ENCODE measurements at places on chromosomes 6 and 20. TPM values are rescaled to one million over a fixed set of nuclear protein-coding genes. Genes with fewer than 3 reads are reported as not detected.

Gene CDSN
- total RNA-seq = not detected

Gene MLIP
- not detected for total RNA-seq

Gene PTK6
- total RNA-seq = 2.3 TPM

Gene LY6G6D
- total RNA-seq = not detected

Gene CCN6
- total RNA-seq = not detected

Gene KIAA1586
- total RNA-seq = 12.6 TPM

Gene ADGB
- not detected for total RNA-seq

- DNase-seq = no peak
- H3K4me3 ChIP-seq = no peak overlapping the region
- no peaks in the 10 kb centered on the region for H3K27me3 ChIP-seq
- no peak overlapping the region for H3K27ac ChIP-seq
- no peaks in the 10 kb centered on the region for H3K36me3 ChIP-seq
- H3K4me1 ChIP-seq = no peaks in the 10 kb centered on the region
Measured at GRCh38 chr6:56079751-56080540, 167.4 kb downstream of the COL21A1 start.

DNA sequence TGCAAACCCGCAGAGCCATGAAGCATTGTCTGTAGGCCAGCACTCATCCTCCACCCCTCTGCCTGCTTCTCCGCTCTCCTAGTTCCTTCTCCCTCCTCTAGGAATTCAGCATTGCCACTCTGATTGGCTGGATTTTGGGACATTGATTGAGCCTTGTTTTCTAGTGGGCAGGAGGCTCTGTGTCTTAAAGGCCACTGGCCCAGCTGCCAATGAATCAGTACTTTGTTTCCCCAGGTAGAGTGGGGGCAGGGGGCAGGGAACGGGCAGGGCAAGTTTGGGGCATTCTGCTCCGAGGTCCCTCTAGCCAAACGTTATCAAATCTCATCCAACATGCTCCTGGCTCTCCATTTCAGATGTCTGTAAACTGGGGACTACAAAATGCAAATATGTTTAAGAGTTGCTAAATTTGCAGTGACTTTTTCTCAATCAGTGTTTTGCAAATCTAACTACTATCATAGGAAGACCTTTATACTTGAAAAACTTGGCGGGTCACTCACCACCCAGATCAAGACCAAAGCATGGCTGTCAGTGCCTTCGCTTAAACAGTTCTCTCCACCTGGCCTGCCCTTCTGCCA is 10.4 kb upstream of the BPI start:
- DNase-seq = no peak
- H3K27me3 ChIP-seq = peaks cover 10% of the 10 kb centered on the region
- H3K27ac ChIP-seq = no peak overlapping the region
- no peak overlapping the region for H3K4me3 ChIP-seq
- no peaks in the 10 kb centered on the region for H3K36me3 ChIP-seq

- H3K36me3 ChIP-seq = peaks cover 4% of the 10 kb centered on the region
- no peak overlapping the region for H3K4me3 ChIP-seq
- H3K27ac ChIP-seq = no peak overlapping the region
- peaks cover 2% of the 10 kb centered on the region for H3K27me3 ChIP-seq
- peaks cover 33% of the 10 kb centered on the region for H3K4me1 ChIP-seq
Measured at GRCh38 chr20:59125836-59126235, 37.8 kb upstream of the ZNF831 start.

GRCh38 chr6:139841794-139842215 is 467.4 kb upstream of the CITED2 start:
- no peaks in the 10 kb centered on the region for H3K27me3 ChIP-seq
- DNase-seq = no peak
- H3K4me1 ChIP-seq = no peaks in the 10 kb centered on the region

DNA sequence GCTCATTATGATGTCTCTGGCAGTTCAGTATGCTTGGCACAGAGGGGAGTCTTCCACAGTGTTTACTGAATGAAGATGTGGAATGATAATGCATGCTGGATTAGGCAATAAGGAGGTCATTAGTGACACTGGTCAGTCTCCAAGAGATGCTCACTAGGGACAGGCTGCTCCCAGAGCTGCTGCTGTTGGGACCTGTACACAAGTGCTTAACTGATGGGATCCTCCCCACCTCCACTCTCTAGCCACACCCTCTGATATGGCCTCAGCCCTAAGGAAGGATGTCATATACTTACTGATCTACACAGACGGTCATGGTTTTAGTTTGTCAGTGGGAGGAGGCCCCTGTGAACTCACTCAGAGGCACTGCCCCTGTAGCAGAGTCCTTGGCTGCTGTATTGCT is 73.4 kb downstream of the MYB start:
- peaks cover 2% of the 10 kb centered on the region for H3K4me1 ChIP-seq
- H3K27ac ChIP-seq = no peak overlapping the region
- H3K27me3 ChIP-seq = no peaks in the 10 kb centered on the region
- H3K4me3 ChIP-seq = no peak overlapping the region

DNA sequence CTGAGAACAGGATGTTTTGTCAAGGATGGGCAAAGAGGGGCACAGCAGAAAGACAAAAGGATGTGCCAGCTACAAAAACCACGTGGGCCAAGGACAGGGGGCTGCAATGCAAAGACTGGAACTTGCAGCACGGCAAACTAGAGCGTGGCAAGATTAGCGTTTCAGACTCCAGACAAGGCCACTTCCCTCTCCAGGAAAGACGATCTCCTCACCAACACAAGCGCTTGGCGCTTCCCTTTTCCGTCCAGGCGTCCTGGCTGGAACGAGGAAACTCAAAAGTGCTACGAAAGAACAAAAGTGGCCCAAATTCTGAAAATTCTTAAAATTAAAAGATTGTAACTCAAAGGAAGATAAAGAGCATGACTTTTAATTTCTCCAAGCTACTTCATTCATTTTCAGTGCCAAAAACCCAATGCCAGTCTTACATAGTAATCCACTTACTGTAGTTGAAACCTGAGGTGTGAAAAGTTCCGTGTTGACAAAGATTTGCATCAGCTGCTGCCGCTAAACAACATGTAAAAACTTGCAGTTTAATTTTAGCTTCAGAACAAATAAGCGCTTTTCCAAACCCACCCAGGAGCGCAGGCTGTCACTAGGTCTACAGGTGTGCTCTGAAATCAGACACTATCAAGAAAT is 207.1 kb upstream of the RREB1 start:
- no peak overlapping the region for H3K4me3 ChIP-seq
- no peak for DNase-seq
- peaks cover 31% of the 10 kb centered on the region for H3K27me3 ChIP-seq

DNA sequence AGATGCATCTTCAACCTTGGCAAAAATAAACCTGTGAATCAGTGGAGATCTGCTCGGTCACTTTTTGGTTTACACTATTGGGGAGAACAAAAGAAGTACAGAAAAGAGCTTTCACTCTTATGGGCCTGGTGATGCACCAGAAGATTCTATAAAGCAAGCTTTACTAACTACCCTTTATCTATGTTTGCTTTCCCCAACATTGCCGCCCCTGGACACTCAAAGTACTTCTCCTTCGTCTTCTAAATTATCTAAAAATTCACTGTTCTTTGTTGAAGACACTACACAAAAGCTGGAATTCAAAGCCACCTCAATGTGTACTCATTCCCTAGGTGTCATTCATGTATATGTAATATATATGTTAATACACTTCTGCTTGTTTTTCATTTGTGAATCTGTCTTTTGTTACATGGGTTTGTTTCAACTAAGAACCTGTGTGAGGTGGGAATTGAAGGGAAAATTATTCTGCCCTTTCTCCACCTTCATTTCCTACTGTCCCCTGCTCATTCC is 97.9 kb upstream of the BTN3A2 start:
- H3K4me3 ChIP-seq = no peak overlapping the region
- H3K4me1 ChIP-seq = peaks cover 26% of the 10 kb centered on the region

- DNase-seq = no peak
- no peak overlapping the region for H3K4me3 ChIP-seq
- H3K27ac ChIP-seq = no peak overlapping the region
- H3K36me3 ChIP-seq = no peaks in the 10 kb centered on the region
- no peaks in the 10 kb centered on the region for H3K27me3 ChIP-seq
Measured at GRCh38 chr20:44583157-44583556, 778 bp downstream of the PKIG start.

- DNase-seq = peak; percentile 98
- peak within 1 kb of the TSS; percentile 77 for H3K4me3 ChIP-seq
- H3K4me1 ChIP-seq = peaks cover 80% of the 10 kb centered on the region
- H3K36me3 ChIP-seq = peaks cover 84% of the 10 kb centered on the region
- H3K27me3 ChIP-seq = no peaks in the 10 kb centered on the region
- peak within 1 kb of the TSS; percentile 99 for H3K27ac ChIP-seq
Measured at GRCh38 chr6:32838114-32838958, at the start of gene TAP2. Gene TAP2, minus strand, starts transcription at chr6:32838739. Its CDS starts 506 bp downstream, at chr6:32838233.

- no peak overlapping the region for H3K4me3 ChIP-seq
- H3K36me3 ChIP-seq = peaks cover 13% of the 10 kb centered on the region
- H3K27ac ChIP-seq = no peak overlapping the region
- DNase-seq = no peak
- H3K4me1 ChIP-seq = peaks cover 6% of the 10 kb centered on the region
Measured at GRCh38 chr20:63280929-63281545, 8.4 kb downstream of the ARFGAP1 start.

DNA sequence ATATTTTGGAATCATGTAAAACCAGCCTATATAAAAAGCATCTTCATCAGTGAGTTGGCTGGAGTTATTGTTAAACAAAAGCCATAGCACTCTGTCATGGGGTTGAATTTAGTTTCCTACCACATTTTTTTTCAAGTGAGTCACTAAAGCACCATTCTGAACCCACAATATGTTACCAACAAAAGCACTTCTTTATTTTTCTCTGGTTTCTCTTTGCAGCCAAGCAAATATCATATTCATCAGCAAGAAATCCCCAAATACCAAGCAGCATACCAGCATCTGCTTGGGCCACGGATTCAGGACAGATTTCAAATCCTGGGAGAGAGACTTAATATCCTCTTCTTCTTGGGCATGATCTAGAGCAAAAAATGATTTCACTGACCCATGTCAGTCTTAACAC is 441.4 kb downstream of the BCKDHB start:
- no peak for DNase-seq
- H3K4me1 ChIP-seq = no peaks in the 10 kb centered on the region
- H3K36me3 ChIP-seq = no peaks in the 10 kb centered on the region

- no peak for DNase-seq
- peaks cover 17% of the 10 kb centered on the region for H3K27me3 ChIP-seq
- no peak overlapping the region for H3K27ac ChIP-seq
- no peak overlapping the region for H3K4me3 ChIP-seq
Measured at GRCh38 chr20:45998337-45998736, 10.4 kb upstream of the MMP9 start.

DNA sequence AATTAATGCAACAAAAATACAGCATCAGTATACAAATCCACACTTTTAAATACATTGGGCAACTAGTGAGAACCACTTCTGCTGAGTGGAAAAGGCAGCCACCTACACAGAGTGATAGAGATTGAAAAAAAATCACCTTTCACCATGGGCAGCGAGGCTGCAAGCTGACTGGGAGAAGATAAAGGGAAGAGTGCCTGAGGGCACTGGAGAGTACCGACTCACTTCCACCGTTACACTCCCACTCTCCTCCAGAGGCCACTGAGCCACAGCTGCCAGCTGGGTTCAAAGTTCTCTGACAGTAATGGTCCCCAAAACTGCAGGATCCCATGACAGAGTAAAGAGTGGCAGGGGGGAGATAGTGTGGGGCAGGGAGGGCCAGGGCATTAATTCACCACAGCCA is 24.1 kb downstream of the PXT1 start:
- H3K4me1 ChIP-seq = peaks cover 14% of the 10 kb centered on the region
- peaks cover 8% of the 10 kb centered on the region for H3K27me3 ChIP-seq
- no peaks in the 10 kb centered on the region for H3K36me3 ChIP-seq
- H3K27ac ChIP-seq = no peak overlapping the region
- no peak for DNase-seq

GRCh38 chr6:163218361-163218894 is 196.1 kb upstream of the QKI start:
- no peak overlapping the region for H3K4me3 ChIP-seq
- no peaks in the 10 kb centered on the region for H3K4me1 ChIP-seq
- no peak overlapping the region for H3K27ac ChIP-seq
- no peaks in the 10 kb centered on the region for H3K36me3 ChIP-seq
- no peaks in the 10 kb centered on the region for H3K27me3 ChIP-seq
- DNase-seq = no peak

DNA sequence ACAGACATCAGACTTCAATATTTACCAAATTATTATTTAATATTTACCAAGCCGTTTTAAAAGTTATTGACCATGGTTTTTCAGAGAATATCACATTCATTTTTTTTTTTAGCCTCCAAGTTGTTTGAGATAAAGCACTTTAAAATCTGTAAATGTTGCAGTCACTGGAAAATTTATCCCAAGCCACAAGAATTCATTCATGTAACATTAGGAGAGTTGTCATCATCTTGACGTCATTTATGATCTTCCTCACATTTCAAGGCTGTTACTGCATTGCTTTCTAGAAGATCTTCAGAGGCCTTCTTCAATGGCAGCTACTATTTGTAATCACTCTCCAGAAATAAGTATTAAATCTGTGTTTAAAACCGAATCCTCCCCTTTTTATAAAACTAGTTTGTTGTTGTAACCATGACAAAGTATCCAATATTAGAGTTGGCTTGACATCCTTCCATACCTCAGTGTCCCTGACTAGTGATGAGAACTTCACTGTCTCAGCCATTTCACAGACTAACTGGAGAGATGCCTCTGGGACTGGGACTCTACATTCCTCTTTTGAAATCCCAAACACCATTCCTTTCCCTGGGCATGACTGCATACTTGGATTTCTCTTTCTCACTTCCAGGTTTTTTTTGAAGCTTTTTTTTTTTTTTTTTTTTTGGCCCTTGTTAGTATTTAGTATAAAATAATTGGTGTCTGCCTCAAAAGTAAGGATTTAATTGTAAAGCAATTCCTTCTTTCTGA is 100.1 kb downstream of the ZFAND3 start:
- no peaks in the 10 kb centered on the region for H3K27me3 ChIP-seq
- no peak overlapping the region for H3K4me3 ChIP-seq
- peaks cover 6% of the 10 kb centered on the region for H3K4me1 ChIP-seq

GRCh38 chr6:24960991-24961475 is 25.3 kb upstream of the RIPOR2 start:
- H3K36me3 ChIP-seq = peaks cover 41% of the 10 kb centered on the region
- peaks cover 59% of the 10 kb centered on the region for H3K4me1 ChIP-seq
- no peak overlapping the region for H3K4me3 ChIP-seq
- H3K27me3 ChIP-seq = no peaks in the 10 kb centered on the region
- no peak for DNase-seq
- H3K27ac ChIP-seq = peak overlapping the region; percentile 64

GRCh38 chr20:48657426-48658197 is 170.2 kb downstream of the PREX1 start:
- H3K4me1 ChIP-seq = peaks cover 11% of the 10 kb centered on the region
- H3K27ac ChIP-seq = peak overlapping the region; percentile 27
- no peaks in the 10 kb centered on the region for H3K27me3 ChIP-seq
- H3K36me3 ChIP-seq = peaks cover 80% of the 10 kb centered on the region
- peak; percentile 74 for DNase-seq
- H3K4me3 ChIP-seq = no peak overlapping the region

GRCh38 chr6:35668744-35669450 is 19.8 kb downstream of the FKBP5 start:
- peaks cover 49% of the 10 kb centered on the region for H3K4me1 ChIP-seq
- H3K27me3 ChIP-seq = no peaks in the 10 kb centered on the region
- DNase-seq = no peak
- H3K36me3 ChIP-seq = peaks cover 4% of the 10 kb centered on the region
- peak overlapping the region; percentile 75 for H3K4me3 ChIP-seq
- peak overlapping the region; percentile 90 for H3K27ac ChIP-seq

GRCh38 chr20:63158352-63158751 is 57.6 kb downstream of the YTHDF1 start:
- H3K27ac ChIP-seq = no peak overlapping the region
- H3K27me3 ChIP-seq = no peaks in the 10 kb centered on the region
- no peaks in the 10 kb centered on the region for H3K4me1 ChIP-seq
- H3K36me3 ChIP-seq = no peaks in the 10 kb centered on the region
- no peak overlapping the region for H3K4me3 ChIP-seq

GRCh38 chr6:40848868-40849514 is 190.0 kb downstream of the UNC5CL start:
- H3K27ac ChIP-seq = no peak overlapping the region
- H3K36me3 ChIP-seq = no peaks in the 10 kb centered on the region
- H3K4me1 ChIP-seq = peaks cover 4% of the 10 kb centered on the region
- no peak for DNase-seq
- no peak overlapping the region for H3K4me3 ChIP-seq
- peaks cover 16% of the 10 kb centered on the region for H3K27me3 ChIP-seq
